Inflammatory macrophage treated with lipopolysaccharide for 1 hour (primary cell): ENCODE measurements at places on chromosomes 12 and 14.

GRCh38 chr14:94051115-94051514, 25.0 kb downstream of the OTUB2 start:
- DNase-seq, result no peak

- DNase-seq, result no peak
Observed at GRCh38 chr12:117936722-117937484, 31.9 kb downstream of the KSR2 start.

DNA sequence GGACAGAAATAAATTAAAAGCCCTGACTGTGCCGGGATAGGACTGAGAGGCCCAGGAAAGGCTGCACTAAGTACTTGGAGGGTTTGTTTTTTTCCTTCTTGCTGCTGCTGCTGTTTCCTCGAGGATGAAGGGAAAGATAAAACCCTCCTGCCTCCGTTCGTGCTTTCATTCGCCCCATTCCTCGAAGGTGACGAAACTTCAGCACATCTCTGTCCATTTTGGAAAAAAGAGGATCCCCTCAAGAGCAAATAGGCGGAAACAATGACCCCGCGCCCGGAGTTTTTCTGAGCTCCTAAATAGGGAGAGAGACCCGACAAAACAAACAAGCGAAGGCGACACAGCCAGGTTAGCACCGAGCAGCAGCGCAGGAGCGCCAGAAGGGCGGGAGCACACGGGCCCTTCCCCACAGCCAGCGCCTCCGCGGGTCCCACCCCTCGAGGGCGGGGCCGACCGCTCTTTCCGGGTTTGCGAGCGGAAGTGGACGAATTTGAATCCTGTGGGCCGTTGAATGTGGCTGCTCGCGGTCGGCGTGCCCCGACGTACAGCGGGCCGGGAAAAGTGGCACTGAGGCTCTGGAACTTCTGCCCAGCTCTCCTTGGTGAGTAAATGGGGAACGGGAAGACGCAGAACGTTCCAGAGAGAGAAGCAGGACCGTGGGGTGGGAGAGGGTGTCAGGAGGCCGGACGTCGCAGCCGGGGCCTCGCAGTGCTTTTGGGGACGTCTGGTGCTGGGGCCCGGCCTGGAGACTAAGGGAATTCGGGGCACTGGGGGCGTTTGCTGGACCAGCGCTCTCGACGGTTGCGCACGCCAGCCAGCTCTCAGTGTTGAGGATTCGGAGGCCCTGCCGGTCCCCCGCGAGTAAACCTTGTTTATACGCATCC, at the start of gene G2E3:
Gene G2E3, plus strand, starts transcription at position 484 of the 881 bp plus-strand sequence. CDS start 21,922 bp downstream, outside the sequence.
- DNase-seq, result peak; percentile 81

DNA sequence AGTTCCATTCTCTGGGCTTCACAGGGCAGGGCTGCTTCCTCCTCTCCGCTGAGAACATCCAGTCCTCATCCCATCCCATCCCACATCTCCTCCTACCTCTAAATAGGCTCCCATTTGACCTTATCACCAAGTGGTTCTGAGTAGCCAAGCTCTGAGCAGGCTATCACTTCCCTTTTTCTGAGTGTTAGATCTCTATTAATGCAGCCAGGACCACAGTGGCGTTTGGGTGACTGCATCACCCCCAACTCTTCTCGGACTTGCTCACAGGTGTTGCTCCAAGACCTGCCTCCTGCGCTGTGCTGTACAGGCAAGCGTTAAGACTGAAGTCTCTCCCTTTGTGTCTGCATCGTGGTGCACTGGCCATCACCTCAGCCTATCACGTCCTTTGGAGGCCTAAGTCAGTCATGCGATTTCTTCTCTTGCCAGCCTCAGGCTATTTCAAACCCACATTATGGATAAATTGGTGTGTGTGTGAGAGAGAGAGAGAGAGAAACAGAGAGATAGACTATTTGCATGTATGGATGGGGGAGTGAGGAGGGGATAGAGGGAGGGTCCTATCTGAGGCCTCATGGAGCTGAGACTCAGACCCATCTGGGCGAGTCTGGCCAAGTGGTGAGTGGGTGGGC, 12.4 kb upstream of the HHIPL1 start:
- no peak for DNase-seq

GRCh38 chr14:69741055-69741454, 25.9 kb upstream of the SRSF5 start:
- DNase-seq, result no peak

- no peak for DNase-seq
Observed at GRCh38 chr14:31827325-31827724, 249.8 kb upstream of the ARHGAP5 start.

DNA sequence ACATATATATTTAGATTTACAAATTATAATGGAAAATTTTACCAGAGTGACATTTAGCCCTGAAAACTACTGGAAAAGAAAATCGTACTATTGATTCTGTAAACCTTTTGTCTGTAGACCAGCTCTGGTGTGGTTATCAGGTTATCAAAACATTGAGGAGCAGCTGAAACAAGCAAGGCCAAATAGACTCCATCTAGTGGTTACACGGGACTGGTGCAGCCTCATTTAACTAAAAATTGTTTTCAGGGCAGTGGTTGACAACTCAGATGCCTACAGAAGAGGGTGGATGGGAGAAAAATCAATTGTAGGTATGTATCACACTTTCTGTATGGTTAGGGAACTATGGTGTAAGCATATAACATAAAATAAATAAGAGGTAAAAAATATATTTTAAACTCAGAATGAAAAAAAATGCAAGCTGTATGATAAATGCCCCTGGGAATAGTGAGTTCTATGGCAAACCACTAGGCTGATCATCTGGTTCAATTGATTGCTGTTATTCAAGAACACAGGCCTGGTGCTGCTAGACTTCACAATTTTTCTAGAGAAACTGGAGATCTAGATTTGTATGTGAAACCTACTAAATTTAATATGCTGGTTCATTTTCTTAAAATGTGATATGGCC, 51.2 kb downstream of the ACSS3 start:
- peak; percentile 36 for DNase-seq

GRCh38 chr14:73211251-73212040, 25.9 kb upstream of the PAPLN start:
- peak; percentile 84 for DNase-seq

DNA sequence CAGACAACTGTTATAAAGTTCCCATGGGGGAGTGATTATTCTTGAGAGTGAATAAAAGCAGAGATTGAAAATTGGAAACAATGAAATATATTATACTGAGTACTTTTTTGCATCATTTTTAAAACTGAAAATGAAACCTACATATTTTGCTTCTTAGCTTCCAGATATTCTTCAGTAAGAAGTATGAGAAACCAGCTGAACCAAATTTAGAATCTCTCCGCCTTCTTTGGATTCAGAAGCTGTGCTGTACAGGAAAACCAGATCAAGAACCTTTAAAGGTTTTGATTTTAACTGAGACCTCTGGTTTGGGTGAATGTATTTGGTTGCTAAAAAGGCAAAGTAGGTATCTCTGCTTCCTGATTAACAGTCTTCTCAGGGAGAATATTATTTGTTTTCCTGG, 109.4 kb downstream of the AKAP6 start:
- no peak for DNase-seq

GRCh38 chr12:123529686-123530085, 3.8 kb downstream of the RILPL1 start:
- peak; percentile 32 for DNase-seq

GRCh38 chr14:99257673-99258221, 14.2 kb downstream of the BCL11B start:
- DNase-seq, result no peak

DNA sequence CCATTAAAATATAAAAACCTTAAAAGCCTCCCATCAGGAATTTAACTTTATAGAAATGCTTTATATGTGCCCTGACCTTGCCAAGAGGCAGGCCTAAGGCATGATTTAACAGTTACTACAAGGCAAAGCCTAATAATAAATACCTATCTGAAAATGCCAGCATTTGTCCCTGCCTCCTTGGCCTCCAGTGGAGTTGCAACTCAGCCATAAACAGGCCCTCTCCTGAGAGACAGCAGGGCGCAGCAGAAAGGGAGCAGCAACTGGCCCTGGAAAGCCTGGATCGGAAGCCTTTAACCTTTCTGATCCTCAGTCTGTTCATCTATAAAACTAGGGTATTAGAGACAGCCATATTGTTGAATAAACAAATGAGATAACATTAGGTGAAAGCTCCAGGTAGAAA, 324.4 kb downstream of the PAWR start:
- DNase-seq, result no peak

GRCh38 chr14:69708049-69708448, 58.9 kb upstream of the SRSF5 start:
- DNase-seq, result no peak

- no peak for DNase-seq
Observed at GRCh38 chr12:101743242-101743641, 4.0 kb upstream of the SYCP3 start.

DNA sequence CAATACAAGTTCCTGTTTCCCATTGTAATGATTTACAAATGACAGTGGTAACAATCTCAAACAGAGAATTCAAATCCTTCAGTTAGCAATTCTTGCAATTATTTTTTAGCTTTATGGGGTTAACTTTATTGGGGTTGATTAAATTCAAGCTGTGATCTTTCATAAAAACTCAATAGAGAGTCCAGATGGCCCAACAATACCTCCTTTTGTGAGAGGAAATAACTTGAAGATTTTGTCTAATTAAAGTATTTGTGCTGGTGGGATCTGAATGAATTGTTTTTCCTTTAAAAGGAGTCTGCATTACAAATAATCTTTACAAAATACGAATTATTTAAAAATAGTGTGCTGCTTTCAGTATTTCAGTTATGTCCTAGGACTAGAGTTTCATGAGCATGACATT, 4.4 kb upstream of the ARHGAP5 start:
- DNase-seq, result no peak

GRCh38 chr12:114342656-114343055, 63.3 kb downstream of the TBX5 start:
- DNase-seq, result no peak

DNA sequence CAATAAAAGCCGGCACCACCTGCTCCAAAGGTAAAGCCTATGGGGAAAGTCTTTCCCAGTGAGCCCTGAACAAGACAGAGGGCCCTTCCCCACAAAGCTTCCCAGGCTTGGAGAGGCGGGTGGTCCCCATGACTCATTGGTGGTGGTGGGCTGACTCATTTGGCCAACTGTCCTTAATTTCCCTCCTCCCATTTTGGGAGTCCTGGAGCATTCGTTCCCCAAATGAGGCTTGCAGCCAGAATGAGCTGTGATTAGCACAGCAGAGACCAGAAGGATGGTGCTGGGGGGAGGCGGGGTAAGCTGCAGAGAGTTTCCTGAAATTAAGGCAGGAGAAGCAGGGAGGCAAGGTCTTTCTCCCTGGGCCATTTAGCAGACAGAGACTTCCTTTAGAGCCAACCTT, 241.7 kb downstream of the DPF3 start:
- no peak for DNase-seq

DNA sequence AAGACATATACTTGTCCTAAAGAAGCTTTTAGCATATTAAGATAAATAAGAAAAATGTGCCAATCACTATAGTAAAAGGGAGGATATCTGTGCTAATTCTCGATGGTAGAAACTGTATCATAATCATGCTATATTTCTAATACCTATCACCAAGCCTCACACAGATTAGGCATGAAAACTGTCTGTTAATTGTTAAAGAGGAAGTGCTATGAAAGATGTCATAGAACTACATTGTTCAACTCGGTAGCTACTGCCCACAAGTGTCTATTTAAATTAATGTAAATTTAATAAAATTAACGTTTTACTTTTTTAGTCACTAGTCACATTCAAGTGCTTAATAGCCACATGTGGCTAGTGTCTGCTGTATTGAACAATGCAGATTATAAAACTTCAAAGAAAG, 77.5 kb upstream of the KICS2 start:
- DNase-seq, result no peak

- DNase-seq, result no peak
Observed at GRCh38 chr14:20686386-20687143, 2.0 kb upstream of the ANG start.

DNA sequence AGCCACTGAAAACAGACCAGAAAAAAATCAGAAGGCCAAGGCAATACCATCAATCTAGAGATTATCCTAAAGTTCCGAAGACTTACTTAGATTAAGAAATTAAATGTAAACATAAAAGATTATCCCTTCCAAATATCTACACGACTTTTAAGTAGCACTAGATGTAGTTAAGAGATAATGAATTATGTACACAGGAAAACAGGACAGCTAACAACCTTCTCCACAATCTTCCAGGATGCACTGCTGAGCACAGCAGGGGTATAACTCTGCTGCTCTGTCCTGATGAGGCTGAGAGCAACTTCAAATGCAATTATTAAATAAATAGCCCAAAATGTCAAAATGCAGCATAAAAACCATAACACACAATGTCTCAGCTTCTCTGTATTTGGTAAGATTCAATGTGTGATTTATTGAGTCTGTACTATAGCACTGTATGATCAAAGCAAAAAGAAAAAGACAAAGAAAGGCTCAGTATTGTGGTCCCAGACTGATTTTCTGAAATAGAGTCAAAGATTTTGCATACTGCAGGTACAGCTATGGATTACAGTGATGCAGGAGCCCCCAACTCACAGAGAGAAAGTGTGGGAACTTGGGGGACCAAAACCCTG, 56.9 kb downstream of the TMTC1 start:
- no peak for DNase-seq

GRCh38 chr12:47894068-47894467, 10.7 kb downstream of the VDR start:
- no peak for DNase-seq

GRCh38 chr12:130429656-130430505, 92.2 kb downstream of the PIWIL1 start:
- no peak for DNase-seq

DNA sequence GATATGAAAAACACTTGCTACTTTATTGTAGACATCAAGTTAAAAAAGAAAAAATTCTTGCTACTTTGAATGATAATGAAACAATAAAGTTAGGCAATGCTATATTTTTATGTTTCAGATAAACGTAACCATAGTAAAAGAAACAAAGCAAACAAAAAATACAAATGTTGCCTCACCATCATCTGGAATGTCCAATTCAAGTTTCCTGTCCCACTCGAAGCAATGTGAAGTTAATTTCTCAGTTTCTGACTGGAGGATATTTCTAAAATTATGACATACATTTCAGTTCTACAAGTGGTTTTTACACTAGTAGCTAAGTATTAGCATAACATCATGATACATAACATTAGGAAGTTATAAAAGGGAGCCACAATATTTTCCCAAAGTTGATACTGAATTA, 20.9 kb downstream of the DLGAP5 start:
- peak; percentile 19 for DNase-seq

DNA sequence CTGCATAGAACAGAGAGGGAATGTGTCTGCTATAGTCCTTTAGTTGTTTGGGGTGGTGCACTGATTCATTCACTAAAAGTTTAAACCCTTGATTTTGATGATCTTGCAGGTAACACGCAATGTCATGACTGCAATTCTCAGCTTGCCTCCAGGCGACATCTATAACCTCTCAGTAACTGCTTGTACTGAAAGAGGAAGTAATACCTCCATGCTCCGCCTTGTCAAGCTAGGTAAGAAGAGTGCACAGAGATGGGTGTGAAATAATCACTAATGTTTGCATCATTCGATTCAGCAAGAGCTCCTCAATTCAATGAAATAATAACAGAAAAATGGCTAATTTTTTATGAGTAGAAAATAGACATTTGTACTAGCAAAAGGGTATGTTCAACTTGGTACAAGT, 203.7 kb downstream of the PTPRO start:
- no peak for DNase-seq

- no peak for DNase-seq
Observed at GRCh38 chr12:47041327-47041726, 38.1 kb upstream of the PCED1B start.
